Neural crest cell (in vitro differentiated cells): ENCODE measurements at places on chromosomes 12 and 14.

DNA sequence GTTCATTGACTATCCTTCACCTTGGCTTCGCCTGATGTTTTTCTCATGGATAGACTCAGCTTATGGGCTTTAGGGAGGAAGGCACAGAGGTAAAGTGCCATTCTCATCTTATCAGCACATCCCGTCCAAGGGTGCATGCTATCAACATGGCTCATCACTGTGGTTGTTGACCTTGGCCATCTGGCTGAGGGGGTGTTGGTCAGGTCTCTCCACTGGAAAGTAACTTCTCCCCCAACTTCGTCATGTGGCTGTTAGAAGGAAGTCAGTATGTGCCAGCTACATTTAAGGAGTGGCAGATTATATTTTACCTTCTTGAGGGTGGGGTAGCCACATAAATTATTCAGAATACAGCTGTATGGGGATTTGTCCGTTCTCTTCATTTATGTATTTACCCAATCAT lies 68.9 kb downstream of the EML1 start:
- no peaks in the 10 kb centered on the region for H3K4me1 ChIP-seq
- DNase-seq, result no peak
- no peak overlapping the region for H3K27ac ChIP-seq
- no peaks in the 10 kb centered on the region for H3K27me3 ChIP-seq
- no peak overlapping the region for H3K4me3 ChIP-seq
- H3K36me3 ChIP-seq, result peaks cover 12% of the 10 kb centered on the region

DNA sequence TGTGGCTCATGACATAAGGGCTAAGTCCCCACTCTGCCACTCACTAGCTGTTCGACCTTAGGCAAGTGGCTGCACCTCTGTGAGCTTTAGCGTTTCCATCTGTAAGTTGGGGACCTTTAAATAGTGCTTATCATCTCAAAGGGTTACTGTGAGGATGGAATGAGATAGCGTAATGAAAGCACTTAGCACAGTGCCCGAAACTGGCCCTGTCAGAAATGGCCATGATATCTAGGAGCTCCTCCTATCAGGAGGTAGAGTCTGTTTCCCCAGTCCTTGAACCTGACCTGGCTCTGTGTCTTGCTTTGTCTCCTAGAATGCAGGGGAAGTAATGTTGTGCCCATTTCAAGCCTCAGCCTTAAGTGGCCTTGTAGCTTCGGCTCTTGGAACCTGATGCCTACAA lies 211.0 kb downstream of the RBM19 start:
- H3K4me3 ChIP-seq, result no peak overlapping the region
- DNase-seq, result no peak
- no peaks in the 10 kb centered on the region for H3K4me1 ChIP-seq
- H3K27me3 ChIP-seq, result peaks cover 26% of the 10 kb centered on the region
- H3K36me3 ChIP-seq, result no peaks in the 10 kb centered on the region
- no peak overlapping the region for H3K27ac ChIP-seq

DNA sequence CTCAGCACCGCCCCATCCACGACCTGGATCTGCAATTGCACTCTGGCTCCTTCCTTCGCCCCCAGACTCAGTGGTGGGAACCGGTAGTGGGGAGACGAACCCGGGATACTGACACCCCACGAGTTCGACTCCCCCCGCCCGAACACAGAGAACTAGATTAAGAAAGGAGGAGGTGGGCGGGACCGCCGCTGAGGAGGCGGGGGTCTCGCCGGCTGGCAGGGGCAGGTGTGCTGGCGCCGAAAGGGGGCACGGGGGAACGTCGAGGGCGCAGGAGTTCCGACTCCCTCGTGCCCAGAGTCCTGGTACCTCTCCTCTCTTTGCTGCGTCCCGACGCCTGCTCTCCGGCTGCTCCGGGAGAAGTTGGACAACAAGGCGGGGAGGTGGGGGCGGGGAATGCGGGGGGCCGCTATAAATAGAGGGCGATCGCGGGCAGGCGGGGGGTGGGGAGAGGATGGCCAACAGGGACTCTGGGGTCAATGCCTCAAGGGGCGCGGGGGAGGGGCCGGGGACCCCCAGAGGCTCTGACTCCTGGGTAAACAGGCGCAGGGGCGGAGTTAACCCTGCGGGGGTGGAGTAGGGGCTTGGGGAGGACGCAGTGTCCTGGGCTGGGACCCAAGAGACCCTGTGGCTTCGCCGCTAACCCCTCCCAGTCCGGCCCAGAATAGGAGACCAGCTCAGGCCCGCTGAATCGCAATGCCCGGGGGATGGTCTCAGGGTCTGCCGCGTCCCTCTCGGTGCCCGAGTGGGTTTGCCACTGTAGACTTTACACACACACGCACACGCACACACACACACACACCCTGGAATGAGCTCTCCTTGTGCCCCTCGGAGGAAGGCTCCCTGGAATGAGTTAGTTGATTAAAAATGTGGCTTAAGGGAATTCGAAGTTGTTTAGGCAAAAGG lies 761 bp upstream of the NDRG2 start:
- peak overlapping the region; percentile 91 for H3K4me3 ChIP-seq
- H3K4me1 ChIP-seq, result peaks cover 19% of the 10 kb centered on the region
- no peaks in the 10 kb centered on the region for H3K36me3 ChIP-seq
- H3K27ac ChIP-seq, result no peak overlapping the region
- peak; percentile 23 for DNase-seq

- H3K4me1 ChIP-seq, result peaks cover 85% of the 10 kb centered on the region
- H3K27ac ChIP-seq, result peak overlapping the region; percentile 60
- no peak for DNase-seq
- no peaks in the 10 kb centered on the region for H3K36me3 ChIP-seq
- H3K27me3 ChIP-seq, result no peaks in the 10 kb centered on the region
Measured at GRCh38 chr14:68250927-68251768, 431.6 kb downstream of the RAD51B start.

GRCh38 chr12:93047118-93047517 lies 118.0 kb upstream of the EEA1 start:
- no peak for DNase-seq
- H3K4me1 ChIP-seq, result peaks cover 10% of the 10 kb centered on the region
- no peak overlapping the region for H3K27ac ChIP-seq
- no peak overlapping the region for H3K4me3 ChIP-seq
- H3K36me3 ChIP-seq, result no peaks in the 10 kb centered on the region

- no peak for DNase-seq
- no peak overlapping the region for H3K4me3 ChIP-seq
- no peaks in the 10 kb centered on the region for H3K36me3 ChIP-seq
Measured at GRCh38 chr14:71399057-71399487, 491.8 kb downstream of the PCNX1 start.

DNA sequence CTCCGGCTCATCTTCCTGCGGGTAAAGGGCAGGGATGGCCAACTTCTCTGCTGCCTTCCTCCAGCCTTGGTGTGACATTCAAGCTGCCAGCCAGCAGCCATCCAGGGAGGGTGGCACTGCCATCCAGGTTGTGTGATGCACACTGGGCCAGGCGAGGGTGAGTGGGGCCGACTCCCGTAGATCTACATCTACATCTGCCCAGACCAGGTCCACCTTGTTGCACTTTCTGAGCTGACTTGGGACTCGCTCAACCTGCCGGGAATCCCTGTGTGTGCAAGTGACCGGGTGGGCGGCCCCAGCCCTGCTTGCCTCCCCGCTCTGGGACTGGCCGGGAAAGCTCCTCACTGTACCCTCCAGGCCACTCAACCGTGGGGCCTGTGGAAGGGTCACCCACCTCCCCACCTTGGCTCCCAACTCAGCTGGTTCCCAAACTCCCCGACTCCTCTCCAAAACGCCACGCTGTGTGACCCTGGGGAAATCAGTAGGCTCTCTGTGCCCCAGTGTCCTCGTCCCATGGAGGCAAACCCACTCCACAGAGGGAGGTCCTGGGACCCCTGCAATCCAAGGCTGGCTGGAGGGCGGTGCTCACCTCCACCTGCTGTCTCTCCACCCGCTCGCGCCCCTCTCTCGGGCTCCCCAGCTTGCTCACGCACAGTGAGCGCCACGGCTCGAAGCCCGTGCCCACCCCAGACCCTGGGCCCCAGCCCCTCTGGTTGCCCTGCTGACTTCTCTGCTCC lies 14.7 kb downstream of the JAG2 start:
- no peaks in the 10 kb centered on the region for H3K4me1 ChIP-seq
- no peaks in the 10 kb centered on the region for H3K27me3 ChIP-seq
- DNase-seq, result no peak
- H3K4me3 ChIP-seq, result no peak overlapping the region

GRCh38 chr12:18296909-18297280 lies 35.6 kb downstream of the PIK3C2G start:
- H3K4me1 ChIP-seq, result no peaks in the 10 kb centered on the region
- H3K27ac ChIP-seq, result no peak overlapping the region
- no peaks in the 10 kb centered on the region for H3K27me3 ChIP-seq
- H3K4me3 ChIP-seq, result no peak overlapping the region

DNA sequence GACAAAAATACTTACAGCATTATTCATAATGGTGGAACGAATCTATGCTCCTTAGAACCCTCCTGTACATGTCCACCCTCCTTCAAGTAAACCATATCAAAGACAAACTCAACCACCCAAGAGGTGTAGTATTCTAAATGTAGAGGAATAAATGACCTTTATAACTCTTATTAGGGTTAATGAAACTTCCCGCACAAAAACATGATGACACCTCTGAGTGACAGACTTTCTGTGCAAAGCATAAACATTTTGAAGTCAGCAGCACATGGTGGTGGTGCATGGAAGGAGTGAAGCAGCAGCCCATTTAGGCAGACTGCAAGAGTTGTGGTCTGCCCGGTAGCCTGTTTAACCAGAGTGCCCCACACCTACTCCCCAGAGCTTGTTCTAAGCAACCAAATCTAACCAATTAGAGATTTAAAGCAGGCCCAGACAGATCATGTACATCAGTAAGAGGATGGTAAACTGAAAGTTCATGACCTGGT lies 615 bp upstream of the ASB8 start:
- no peaks in the 10 kb centered on the region for H3K27me3 ChIP-seq
- peak overlapping the region; percentile 85 for H3K27ac ChIP-seq
- no peak for DNase-seq

- H3K36me3 ChIP-seq, result no peaks in the 10 kb centered on the region
- H3K27ac ChIP-seq, result no peak overlapping the region
- H3K4me1 ChIP-seq, result peaks cover 4% of the 10 kb centered on the region
- DNase-seq, result no peak
- no peak overlapping the region for H3K4me3 ChIP-seq
- no peaks in the 10 kb centered on the region for H3K27me3 ChIP-seq
Measured at GRCh38 chr14:95244587-95244986, 75.1 kb downstream of the CLMN start.

- no peak overlapping the region for H3K27ac ChIP-seq
- no peak overlapping the region for H3K4me3 ChIP-seq
- no peak for DNase-seq
- peaks cover 14% of the 10 kb centered on the region for H3K36me3 ChIP-seq
- H3K27me3 ChIP-seq, result no peaks in the 10 kb centered on the region
Measured at GRCh38 chr12:131422187-131422520, 288.7 kb upstream of the SFSWAP start.

- H3K4me1 ChIP-seq, result peaks cover 38% of the 10 kb centered on the region
- H3K27me3 ChIP-seq, result no peaks in the 10 kb centered on the region
- DNase-seq, result no peak
- no peak overlapping the region for H3K27ac ChIP-seq
- no peak overlapping the region for H3K4me3 ChIP-seq
- no peaks in the 10 kb centered on the region for H3K36me3 ChIP-seq
Measured at GRCh38 chr12:116067892-116068291, 209.6 kb downstream of the MED13L start.

GRCh38 chr12:46555406-46555852 lies 182.9 kb upstream of the SLC38A2 start:
- no peaks in the 10 kb centered on the region for H3K27me3 ChIP-seq
- DNase-seq, result no peak
- no peaks in the 10 kb centered on the region for H3K36me3 ChIP-seq
- H3K4me1 ChIP-seq, result peaks cover 17% of the 10 kb centered on the region
- H3K4me3 ChIP-seq, result no peak overlapping the region
- H3K27ac ChIP-seq, result no peak overlapping the region

DNA sequence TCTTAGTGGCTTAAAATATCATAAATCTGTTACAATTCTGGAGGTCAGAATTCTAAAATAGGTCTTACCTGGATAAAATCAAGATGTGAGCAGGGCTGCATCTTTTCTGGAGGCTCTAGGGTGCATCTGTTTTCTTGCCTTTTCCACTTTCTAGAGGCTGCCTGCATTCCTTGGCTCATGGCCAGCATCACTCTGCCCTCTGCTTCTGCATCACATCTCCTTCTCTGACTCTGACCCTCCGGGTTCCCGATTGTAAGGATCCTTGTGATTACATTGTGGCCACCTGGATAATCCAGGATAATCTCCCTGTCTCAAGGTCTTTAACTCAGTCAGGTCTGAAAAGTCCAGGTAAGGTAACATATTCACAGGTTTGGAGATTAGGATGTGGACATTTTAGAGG lies 11.0 kb upstream of the BMP4 start:
- peaks cover 59% of the 10 kb centered on the region for H3K27me3 ChIP-seq
- no peaks in the 10 kb centered on the region for H3K36me3 ChIP-seq
- peaks cover 14% of the 10 kb centered on the region for H3K4me1 ChIP-seq

DNA sequence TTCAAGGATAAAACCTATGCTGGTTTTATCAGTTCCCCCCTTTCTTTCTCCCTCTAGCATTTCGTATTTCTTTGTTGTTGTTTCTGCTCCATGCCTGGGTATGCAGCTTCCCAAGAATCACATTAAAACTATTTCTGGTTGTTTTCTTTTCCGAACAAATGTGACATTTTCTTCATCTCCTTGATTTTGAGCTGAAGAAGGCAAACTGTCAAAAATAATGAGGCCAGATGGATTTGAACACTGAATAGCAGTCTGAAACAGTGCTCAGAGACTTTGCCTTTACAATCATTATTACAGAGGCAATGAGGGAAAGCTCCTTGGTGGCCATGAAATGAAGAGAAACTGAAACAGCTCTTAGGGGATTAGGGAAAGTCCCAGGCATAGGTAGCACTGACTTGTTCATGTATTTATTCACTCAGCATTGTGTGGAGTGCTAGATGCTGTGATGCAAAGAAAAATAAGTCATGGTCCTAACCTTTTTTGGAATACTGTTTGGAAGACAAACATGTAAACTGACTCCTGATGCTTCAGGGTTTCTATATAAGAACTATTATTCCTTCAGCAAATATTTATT lies 319.5 kb downstream of the FUT8 start:
- peaks cover 12% of the 10 kb centered on the region for H3K36me3 ChIP-seq
- DNase-seq, result no peak
- H3K4me1 ChIP-seq, result no peaks in the 10 kb centered on the region
- no peak overlapping the region for H3K4me3 ChIP-seq
- H3K27ac ChIP-seq, result no peak overlapping the region
